ENCODE measurements at places on chromosomes 5 and 9.

- no peak for DNase-seq
Observed at GRCh38 chr5:68159224-68159951, 56.2 kb upstream of the PIK3R1 start.

DNA sequence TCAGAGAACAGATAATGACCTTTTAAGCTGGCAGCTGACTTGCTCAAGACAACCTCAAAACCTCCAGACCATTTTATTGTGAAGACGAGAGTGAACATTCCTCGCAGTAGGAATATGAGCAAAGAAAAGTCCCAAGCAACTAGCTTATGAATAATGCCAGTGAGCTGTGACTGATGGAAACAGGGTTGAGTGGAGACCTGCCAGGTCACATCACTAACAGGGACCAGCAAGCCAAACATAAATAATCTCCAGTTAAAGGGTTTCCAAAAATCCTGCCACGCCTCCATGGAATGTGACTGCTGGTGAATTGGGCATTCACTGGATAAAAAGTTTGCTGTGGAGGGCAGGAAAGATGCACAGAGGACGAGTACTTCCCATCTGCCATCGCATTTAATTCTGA is 185.4 kb downstream of the CRB2 start:
- no peak for DNase-seq

DNA sequence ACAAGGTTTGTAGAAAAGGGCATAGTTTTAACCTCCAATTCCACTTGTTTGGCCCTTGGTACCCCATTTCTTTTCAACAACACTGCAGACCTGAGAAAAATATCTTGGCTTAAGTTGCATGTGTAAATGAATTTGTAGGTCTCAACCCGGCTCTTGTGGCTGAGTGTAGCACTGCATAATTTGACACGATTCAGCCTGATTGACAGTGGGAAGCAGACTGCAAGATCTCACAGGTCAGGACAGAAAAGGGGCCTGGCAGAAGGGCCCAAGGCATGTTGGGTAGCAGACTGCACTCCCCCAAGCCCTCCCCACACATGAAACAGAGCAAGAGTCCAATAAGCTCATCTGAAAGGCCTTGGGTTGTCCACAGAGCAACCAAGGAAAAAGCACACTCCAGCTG is 169.7 kb upstream of the SMARCA2 start:
- no peak for DNase-seq

GRCh38 chr9:133478851-133479711 is at the start of gene SLC2A6:
Gene SLC2A6 (minus strand): TSS chr9:133479099. CDS start chr9:133479059, 40 bp downstream.
- peak; percentile 85 for DNase-seq

DNA sequence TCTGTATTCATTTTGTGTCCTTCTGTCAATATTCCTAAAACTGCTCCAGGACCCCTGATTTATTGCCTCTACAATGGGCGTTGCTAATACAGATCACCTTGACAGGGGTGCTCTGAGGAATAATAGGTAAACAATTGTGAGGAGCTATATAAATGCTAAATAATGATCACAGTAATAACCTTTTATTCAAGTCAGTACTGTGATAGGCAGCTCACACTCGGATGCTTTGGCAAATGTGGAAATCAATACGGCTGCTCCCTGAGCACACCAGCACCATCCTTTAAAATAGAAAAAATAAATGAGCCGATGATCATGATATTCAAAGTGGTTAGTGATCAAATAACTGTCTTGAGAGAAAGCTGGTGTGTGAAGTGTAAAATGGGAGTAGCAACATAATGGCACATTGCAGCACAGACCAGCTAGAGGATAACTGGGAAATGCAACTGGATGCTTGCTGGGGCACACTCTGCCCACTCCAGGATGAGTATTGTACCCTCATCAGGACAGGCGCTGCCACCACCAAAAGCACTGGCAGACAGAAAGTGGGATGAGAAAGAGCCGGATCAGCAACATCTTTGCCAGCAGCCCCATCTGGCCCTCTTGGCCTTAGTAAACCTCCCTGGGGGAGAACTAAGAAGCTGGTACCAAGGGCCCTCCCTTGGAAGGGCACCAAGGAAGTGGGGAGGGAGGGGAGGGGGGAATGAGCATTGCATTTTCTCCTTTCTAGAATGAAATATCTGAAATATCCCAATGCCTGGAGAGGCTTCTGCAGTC is 69.4 kb upstream of the SPATA31D4 start:
- no peak for DNase-seq

DNA sequence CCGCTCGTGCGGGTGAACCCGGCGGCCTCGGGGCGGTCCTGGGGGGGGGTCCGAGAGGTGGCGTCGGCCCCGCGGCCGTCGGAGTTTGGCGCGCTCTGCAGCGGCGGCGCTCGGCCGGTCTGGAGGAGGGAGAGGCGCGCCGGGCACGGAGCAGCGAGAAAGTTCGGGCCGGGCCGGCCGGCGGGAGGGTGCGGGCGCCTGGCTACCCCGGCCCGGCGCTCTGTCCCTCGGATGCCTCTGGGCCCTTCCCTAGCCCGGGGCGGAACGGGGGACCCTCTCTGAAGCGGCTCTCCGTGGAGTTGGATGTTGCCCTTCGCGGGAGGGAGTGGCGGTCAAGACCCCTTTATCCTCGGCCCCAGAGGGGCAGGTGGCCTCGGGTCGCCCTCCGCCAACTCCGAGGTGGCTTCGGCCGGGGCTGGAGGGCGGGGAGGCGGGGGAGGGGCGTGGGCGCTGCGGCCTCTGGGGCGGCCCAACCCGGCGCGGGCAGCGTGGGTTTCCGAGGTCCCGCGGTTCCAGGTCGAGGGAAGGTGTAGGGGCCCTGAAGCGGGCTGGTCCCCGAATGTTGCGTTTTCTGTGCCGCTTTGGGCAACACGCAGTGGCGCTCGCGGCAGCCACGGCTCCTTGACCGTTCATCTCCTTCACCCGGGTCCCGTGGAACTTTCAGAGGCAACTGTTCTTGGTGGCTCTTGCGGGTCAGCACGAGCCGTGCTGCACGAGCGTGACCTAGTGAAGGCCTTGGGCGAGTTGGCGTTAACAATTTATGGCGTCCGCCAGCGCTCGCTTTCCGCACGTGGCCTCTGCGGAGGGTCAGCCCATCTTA is 290.5 kb downstream of the DOCK8 start:
- DNase-seq, result peak; percentile 14

- no peak for DNase-seq
Observed at GRCh38 chr5:72687288-72687687, 129.2 kb upstream of the TNPO1 start.

- DNase-seq, result no peak
Observed at GRCh38 chr5:173534664-173535063, 81.8 kb downstream of the BOD1 start.

GRCh38 chr9:72991772-72992171 is 38.9 kb upstream of the ALDH1A1 start:
- no peak for DNase-seq

DNA sequence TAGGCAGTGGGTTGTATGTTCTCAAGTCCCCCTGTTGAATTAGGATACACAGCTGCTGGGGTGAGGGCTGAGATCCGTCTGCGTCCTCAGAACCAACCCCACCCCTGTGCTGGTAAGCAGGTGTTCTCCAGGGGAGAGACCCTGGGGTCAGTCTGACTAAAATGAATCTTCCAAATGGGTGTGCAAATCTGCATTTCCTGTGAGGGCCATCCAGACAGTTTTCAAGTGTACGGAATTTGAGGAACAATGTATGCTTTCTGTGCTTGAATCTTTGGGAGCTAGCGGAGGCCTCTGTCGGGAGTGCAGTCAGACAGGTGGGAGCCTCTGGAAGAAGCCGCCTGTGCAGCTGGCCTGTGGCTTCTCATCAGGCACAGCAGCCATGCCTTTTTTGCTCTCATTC is 122.9 kb downstream of the MACROH2A1 start:
- DNase-seq, result no peak

DNA sequence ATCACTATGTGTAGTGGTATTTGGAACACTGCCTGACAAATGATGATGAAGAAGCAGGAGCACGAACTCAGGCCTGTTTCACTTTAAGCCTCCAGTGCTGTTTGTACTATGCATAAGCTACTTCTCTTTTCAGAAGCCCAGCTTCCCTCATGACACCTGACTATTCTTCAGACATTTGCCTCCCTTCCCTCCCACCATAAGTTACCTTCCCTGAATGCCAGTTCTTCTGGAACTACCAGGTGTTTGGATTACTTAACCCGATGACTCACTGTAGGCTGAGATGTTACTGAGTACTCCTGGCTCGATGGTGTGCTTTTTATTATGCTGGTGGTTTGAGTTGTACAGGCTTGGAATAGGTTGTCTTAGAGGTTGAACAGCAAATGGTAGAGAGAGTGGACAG is 180.0 kb downstream of the SPATA31D1 start:
- no peak for DNase-seq

- DNase-seq, result no peak
Observed at GRCh38 chr9:13209498-13209897, 70.0 kb downstream of the MPDZ start.

DNA sequence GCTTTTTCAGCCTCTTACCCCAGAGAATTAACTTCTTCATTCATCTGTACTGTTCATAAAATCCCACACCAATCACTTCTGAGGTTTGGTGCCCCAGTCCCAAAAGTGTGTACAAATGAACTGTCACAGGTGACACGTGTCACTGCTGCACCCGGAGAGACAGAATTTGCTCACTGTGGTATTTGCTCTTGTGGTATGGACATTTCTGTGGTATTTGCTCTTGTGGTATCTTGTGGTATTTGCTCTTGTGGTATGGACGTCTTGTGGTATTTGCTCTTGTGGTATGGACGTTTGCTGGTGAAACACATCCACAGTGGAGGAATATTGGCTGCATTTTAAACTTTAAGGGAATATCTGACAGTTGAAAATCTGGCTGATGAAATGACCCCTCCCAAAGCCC is 214.9 kb upstream of the DAP start:
- no peak for DNase-seq

DNA sequence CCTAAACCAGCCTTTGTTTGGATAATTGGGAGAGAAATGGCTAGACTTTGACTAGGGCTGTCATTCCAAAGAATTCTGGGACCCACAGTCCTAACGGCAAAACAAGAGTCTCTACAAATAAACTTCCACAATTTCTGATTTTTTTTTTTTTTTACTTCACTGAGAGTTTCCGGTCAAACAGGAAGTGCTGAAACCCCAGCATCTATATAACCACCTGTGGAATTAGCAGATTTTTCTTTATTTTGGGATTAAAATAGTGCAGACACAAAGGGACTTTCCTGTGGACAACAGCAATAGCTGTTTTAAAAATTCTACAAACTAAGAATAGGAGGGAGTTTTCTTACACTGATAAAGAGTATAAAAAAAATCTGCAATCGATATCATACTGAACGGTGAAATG is 157.4 kb downstream of the ARSB start:
- no peak for DNase-seq

GRCh38 chr9:128724744-128725211 is 851 bp upstream of the ZDHHC12 start:
- DNase-seq, result peak; percentile 68

DNA sequence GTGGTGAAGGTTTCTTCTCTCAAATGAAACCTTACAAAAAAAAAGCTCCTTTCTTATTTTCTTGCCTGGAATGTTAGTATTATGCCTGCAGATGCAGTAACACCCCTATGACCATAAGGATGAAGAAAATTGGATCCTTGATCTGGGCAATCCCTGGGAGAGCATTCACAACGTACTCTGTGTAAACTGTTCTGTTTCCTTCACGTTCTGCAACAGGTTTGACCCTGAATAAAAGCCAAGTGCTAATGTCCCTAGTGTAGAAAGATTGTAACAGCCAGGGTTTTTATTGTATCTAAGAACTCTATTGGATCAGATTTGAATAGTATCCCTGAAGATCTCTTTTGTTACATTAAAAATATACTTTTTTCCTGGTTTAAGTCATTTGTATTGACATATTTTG is 1639.6 kb upstream of the ACO1 start:
- DNase-seq, result no peak

DNA sequence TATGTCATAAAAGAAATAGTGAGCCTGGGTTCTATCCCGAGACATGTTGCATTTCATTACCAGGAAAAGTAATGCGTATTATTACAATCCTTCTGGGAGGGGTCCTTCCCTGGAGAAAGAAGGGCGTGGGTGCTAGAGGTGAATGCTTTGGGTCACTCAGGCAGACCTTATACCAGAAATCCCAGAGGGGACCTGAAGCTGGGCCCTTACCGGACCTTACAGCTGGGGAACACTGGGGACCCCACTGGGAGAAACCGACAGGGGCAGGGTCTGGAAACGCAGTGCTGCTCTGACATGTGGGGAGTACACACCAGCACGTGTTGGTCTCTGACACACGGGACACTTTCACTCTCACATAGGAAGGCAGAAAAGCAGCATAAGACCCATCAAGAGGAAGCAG is 71.3 kb downstream of the LMNB1 start:
- no peak for DNase-seq

DNA sequence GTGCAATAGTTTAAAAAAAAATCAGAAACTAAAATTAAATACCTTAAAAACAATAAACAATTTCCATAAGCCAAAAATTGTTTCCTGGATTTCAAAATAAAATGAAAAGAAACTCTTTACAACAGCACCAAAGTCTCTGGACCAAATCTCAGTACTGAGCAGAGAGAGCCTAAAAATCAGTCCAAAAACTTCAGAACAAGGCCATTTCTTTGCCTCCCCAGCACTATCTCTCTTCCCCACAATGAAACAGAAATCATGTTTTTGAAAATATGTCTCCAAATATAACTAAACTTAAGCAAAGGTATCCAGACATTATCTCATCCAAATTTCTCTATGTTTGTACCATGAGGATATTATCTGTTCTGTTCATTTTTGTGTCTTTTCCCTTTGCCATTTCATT is 1.0 kb downstream of the FREM1 start:
- no peak for DNase-seq

GRCh38 chr5:32099486-32100035 is 74.6 kb downstream of the GOLPH3 start:
- DNase-seq, result no peak

- DNase-seq, result no peak
Observed at GRCh38 chr5:35902046-35902672, 36.3 kb downstream of the CAPSL start.

DNA sequence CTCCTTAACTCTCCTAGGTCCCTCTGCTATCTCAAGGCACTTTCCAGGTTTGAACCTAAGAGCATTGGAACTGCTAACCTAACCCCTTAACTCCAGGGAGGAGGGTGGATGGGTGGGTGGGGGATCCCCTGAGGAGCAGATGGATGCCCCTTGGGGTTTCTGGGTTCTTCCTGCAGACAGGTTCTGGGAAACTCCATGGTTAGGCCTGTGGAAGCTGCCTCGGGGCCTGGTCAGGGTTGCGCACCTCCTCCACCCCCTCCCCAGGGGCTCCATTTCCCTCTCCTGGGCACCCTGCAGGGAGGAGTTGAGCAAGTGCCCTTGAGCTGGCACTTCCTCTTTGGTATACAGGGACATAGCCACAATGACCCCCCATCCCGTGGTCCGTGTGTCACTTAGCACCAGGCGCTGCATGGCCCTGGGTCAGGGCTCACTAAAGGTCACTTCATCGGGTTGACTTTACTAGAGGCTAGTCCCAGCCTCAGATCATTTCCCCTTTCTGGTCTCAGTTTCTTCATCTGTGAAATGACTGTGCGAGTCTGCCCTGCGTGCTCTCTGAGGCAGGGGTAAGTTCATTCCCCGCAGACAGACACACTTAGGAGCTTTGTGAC is 16.0 kb downstream of the CXXC5 start:
- DNase-seq, result no peak

Measured in neuronal stem cell (in vitro differentiated cells).